ENCODE measurements at places on chromosomes 7 and 10.

DNA sequence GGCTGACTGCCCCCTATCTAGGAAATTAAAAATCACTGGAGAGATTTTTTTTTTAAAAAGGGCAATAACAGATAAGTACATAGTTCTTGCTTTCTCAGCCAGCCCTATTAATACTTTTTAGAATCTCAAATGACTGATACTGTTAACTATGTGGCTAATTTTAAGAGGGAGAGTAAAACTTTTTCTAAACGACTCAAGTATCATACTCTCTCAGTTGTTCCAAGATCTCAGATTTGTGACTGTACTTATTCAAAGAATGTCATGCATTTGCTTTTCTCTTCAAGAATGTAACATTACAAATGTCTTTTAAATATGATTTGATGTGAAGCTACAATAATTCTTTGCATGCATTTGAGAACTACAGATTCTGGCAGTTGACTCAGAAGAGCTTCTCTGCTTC is 55.4 kb upstream of the RAB11FIP2 start:
- DNase-seq: no peak

DNA sequence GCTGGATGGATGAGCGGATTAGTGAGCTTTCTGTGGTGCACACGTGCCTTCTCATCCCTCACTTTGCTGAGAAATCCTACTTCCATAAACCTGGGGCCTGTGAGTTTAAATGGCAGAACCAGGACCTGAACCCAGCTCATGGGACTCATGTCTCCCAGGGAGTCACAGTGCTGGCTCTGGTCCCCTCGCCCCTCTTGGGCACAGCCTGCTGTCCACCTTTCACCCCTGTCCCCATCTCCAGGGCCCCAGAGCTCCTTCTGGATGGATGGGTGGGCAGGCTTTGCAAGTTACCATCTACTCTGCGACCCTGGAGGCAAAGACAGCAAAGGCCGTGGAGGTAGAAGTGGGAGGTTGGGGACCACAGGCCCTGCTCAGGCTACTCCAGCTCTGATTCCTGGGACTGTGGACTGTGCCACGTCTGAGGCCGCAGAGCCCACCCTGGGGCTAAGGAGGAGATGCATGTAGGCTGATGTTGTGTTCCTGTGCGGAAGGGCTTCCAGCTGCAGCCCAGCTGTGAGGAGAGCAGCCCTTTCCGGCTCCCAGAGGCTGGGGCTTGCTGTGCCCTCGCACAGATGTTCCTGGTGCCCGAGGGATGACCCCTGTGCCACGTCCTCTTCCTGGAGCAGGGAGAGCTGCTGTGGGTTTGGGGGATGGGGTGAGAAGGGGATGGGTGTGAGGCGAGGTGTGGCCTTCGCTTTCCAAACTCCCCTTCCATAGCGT is 40.3 kb downstream of the PRF1 start:
- peak; percentile 58 for DNase-seq

- DNase-seq: no peak
These were observed 477.7 kb upstream of the TPK1 start for GRCh38 chr7:145313551-145313950.

DNA sequence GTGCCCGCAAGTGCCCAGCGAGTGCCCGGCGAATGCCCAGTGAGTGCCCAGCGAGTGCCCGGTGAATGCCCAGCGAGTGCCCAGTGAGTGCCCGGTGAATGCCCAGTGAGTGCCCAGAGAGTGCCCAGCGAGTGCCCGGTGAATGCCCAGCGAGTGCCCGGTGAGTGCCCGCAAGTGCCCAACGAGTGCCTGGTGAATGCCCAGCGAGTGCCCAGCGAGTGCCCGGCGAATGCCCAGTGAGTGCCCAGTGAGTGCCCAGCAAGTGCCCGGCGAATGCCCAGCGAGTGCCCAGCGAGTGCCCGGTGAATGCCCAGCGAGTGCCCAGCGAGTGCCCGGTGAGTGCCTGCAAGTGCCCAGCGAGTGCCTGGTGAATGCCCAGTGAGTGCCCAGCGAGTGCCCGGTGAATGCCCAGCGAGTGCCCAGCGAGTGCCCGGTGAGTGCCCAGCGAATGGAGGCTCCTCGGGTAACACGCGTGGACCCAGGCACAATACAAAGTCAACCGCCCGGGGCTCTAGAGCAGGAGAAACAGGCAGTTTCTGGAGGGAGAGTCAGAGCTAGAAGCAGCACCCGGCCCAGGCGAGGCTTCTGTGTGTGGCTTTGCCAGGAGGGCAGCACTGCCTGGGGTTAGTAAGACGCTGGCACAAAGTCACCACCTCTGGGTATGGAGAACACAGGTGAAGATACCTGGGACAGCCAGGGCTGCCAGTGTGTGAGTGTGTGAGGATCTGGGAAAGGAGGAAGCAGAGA is 38.2 kb upstream of the CFAP46 start:
- DNase-seq: no peak

DNA sequence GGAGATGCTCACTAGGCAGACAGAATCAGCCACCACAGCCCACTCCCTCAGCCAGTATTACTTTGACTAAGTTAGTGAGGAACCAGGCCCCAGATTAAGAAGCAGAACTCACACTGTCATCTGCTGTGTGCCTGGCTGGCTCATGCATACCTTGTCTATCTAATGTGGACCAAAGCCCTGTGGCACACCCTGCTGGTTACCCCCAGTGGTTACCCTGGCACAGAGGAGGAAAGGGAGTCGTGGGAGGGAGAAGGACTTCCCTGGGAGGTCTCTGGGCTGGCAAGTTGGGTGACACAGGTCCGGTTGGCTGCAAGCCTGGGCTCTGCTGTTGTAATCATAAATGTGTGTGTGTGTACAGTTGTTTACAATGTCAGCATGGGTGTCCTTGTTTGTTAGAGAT is 7.5 kb upstream of the SH2D4B start:
- DNase-seq: no peak

DNA sequence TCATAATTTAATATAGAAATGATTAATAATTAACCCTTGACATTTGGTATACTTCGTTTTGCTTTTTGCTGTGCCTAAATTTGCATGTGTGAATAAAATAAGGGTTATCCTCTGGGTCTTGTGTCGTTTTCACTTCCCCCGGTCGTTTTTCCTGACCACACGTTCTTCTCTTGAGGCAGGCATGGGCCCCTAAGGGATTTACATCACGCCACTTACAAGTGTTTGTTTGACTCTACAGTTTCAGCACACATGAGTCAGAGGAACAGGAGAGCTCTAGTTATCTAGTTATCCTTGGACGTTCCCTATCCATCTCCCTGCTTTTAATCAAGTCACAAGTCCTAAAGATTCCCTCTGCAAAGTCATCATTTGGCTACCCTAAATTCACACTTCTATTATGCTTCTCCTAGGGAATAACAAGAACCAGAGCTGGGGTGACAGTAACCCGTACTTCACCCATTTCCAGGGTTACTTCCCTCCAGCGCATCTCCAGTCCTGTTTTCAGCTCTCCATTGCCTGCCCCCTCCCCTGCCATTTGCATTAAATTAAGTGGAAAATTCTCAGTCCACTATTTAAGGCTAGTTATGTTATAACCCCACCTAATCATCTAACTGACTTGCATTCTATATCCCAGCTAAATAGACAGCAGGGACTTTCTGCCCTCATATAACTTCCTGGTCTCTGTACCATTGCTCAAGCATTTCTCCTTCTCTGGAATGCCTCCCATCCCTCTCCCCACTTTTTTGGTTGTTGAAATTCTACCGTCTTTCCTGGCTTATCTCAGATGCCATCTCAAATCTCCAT is 206.9 kb downstream of the PTEN start:
- DNase-seq: no peak

GRCh38 chr10:78754269-78755062 is 314.3 kb upstream of the ZMIZ1 start:
- no peak for DNase-seq

- no peak for DNase-seq
These were observed 28.6 kb downstream of the LSMEM1 start for GRCh38 chr7:112509402-112509801.

DNA sequence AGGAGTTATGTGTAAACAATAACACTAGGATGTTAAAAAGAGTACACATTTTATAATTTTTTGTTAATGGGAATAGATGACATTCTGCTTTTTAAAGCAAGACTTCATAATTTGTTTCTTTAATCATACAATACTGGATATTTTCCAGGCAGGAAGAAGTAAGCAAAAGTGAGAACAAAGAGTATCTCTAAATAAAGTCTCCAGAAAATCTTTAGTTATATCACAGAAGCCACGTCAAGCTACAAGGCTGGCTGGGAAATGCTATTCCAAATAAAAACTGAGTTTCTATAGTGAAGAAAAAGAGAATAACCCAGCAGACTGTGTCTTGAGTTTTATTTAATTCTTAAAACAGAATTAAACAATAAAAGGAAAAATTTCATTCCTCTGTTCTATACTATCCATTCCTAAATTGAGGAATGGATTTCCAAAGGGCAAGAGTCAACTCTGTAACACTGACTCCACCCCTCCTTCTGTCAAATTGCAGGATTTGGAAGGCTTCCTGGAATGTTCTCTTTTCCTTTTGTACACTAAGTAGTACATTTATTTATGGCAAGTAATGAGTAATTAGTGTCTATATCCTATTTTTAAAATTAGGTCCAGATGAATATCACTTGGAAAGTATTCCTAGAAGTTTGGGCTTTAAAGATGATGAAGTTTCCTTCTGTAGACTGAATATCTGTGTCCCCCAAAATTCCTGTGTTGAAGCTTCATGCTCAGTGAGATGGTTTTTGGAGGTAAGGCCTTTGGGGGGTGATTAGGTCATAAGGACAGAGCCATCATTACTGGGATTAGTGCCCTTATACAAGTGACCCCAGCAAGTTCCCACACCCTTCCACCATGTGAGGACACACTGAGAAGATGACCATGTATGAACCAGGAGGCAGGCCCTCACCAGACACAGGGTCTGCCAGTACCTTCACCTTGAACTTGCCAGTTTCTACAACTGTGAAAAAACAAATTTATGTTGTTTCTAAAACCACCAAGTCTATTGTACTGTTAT is 290.9 kb downstream of the CRPPA start:
- no peak for DNase-seq

DNA sequence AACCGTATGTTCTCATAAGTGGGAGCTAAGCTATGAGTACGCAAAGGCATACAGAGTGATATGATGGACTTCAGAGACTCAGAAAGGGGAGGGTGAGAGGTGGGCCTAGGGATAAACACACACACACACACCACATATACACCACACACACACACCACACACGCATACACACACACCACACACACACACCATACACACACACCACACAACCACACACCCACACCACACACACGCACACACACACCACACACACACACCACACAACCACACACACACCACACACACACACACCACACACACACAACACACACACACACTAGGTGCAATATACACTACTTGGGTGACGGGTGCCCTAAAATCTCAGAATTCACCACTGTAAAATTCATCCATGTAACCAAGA is 113.6 kb upstream of the ADAM12 start:
- no peak for DNase-seq

GRCh38 chr10:62769574-62770242 is 34.8 kb upstream of the ADO start:
- DNase-seq: no peak

GRCh38 chr7:54596747-54597146 is 54.6 kb downstream of the VSTM2A start:
- DNase-seq: no peak

- DNase-seq: peak; percentile 14
These were observed 4.1 kb downstream of the PIP4K2A start for GRCh38 chr10:22710139-22710745.

DNA sequence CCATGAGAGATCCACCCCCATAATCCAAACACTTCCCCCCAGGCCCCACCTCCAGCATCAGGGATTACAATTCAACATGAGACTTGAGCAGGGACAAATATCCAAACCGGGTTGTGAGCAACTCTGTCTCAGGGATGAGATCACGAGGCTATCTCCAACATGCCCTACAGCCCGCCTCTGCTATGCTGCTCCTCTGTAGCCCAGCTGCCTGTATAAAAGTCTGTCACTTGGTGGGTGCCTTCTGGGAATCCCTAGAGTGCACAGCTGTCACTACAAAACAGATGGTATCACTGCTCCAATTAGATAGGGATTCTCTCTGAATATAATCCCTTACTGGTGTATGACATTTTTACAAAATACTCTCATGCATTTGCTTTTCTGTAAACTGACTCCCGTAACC is 114.9 kb upstream of the NANOS1 start:
- no peak for DNase-seq

- no peak for DNase-seq
These were observed 89.3 kb downstream of the CCNY start for GRCh38 chr10:35425595-35425994.

DNA sequence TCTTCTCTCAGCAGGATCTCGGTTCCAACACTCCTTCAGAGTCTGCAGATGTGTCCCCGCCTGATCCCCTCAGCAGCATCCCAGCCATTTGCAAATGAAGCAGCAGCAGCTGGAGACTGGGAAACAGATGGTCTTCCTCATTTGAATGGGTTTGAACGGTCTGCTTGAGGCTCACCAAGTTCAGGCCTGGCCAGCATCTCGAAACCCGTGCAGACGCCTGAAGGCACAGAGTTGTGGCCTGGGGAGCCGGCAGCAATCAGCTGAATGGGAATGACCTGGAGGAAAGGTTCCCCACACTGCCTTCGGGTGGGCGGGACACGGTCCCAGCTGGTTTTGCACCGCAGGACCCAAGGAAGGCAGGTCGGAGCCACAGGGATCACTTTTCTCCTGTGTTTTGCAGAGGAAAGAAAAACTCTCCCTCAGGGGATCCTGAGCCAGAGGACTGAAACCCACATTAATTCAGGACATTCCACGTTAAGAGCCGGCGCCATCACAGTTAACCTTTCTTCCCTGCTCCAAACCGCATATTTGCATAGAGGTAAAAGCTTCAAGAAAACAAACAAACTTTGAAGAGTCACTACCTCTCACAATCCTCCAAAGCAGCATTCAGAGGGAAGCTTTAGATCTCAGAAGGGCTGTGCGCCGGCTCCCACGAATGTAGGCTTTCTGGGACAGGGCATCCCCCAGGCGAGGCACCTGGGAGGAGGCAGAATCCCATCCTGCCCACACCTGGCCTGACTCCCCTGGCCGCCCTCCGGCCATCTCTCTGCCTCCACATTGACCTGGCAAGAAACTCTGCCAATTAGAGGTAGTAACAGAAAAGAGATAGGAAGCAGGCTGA is 17.7 kb downstream of the FGFR2 start:
- no peak for DNase-seq

DNA sequence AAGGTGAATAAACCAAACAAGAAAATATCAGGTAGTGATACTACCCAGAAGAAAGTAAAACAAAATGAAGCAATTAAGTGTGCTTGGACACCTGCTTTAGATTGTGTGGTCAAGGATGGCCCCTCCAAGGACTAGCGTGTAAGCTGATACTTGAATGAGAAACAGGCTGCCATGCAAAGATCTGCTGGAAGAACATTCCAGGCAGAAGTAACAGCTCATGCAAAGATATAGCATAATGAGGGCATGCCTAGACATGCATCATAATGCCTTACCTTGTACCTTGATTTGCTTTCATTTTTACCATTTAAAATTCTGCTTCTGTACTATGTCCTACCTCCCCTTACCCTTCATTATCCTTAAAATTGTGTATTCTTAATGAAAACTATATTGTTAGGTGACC is 74.8 kb upstream of the HDAC9 start:
- DNase-seq: no peak

GRCh38 chr7:143407287-143408251 is 1.1 kb downstream of the EPHA1 start:
- DNase-seq: peak; percentile 24

Measured in GF-D8 (cell line).